Upper lobe of right lung (tissue), 1 donor: ENCODE measurements at places on chromosomes 4 and X.

- H3K4me3 ChIP-seq, result no peak overlapping the region
- no peaks in the 10 kb centered on the region for H3K4me1 ChIP-seq
- no peaks in the 10 kb centered on the region for H3K27me3 ChIP-seq
- H3K36me3 ChIP-seq, result no peaks in the 10 kb centered on the region
- no peak overlapping the region for H3K27ac ChIP-seq
These were observed 125.5 kb upstream of the ARMCX2 start for GRCh38 chrX:101785142-101785541.

DNA sequence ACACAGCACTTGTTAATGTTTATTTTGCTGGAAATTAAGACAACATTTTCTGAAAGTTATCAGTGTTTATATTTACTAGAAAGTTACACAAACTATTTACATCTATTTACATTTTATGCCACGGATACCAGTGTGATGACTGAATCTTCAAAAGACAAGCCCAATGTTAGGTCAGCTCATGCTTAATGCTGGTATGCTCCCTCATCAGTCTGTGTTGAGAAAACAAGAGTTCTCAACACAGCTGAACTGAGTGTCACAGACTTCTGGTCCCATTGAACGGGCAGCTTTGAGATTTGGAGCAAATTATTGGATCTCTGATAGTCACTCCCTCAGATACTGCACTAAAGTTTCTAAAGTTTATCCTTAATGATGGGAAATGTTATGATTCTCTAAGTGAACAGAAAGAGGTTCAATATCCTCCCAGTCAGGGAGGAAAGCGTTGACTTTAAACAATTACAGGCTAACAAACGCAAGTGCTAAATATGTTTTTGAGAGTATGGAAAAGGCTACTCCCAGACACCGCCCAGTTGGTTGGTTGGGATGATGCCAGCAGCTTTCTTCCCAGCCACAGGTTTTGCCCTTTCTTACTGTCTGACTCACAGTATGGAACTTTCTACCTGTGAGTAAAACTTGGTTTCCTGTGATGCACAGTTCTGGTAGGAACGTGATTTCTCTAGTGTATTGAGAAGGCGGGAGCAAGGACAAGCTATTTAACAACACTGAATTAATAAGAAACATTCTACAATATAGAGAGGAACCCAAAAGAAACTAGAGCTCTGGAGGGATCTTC lies 1293.6 kb upstream of the TENM3 start:
- no peak overlapping the region for H3K4me3 ChIP-seq
- H3K4me1 ChIP-seq, result no peaks in the 10 kb centered on the region
- DNase-seq, result no peak

DNA sequence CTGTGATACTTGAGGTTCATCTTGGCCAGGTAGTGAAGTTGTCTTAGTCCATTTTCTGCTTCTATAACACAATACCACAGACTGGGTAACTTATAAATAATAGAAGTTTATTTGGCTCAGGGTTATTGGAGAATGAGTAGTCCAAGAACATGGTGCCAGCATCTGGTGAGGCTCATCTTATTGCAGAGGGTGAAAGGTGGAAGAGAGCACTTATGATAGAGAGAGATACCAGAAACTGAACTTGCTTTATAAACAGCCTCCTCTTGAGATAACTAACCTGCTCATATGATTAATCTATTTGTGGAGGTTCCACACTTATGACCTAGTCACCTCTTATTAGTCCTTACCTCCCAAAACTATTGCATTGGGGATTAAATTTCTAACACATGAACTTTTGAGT lies 1.6 kb downstream of the C4orf51 start:
- peaks cover 20% of the 10 kb centered on the region for H3K4me1 ChIP-seq
- no peak overlapping the region for H3K4me3 ChIP-seq
- no peaks in the 10 kb centered on the region for H3K36me3 ChIP-seq
- no peak overlapping the region for H3K27ac ChIP-seq

- H3K4me1 ChIP-seq, result no peaks in the 10 kb centered on the region
- H3K27me3 ChIP-seq, result no peaks in the 10 kb centered on the region
- peak within 1 kb of the TSS; percentile 81 for H3K27ac ChIP-seq
- H3K36me3 ChIP-seq, result no peaks in the 10 kb centered on the region
These were observed at the start of gene RBMX2 for GRCh38 chrX:130401415-130402207. TSS of gene RBMX2 (plus strand) at chrX:130401987. CDS start at chrX:130402033, 46 bp downstream.

DNA sequence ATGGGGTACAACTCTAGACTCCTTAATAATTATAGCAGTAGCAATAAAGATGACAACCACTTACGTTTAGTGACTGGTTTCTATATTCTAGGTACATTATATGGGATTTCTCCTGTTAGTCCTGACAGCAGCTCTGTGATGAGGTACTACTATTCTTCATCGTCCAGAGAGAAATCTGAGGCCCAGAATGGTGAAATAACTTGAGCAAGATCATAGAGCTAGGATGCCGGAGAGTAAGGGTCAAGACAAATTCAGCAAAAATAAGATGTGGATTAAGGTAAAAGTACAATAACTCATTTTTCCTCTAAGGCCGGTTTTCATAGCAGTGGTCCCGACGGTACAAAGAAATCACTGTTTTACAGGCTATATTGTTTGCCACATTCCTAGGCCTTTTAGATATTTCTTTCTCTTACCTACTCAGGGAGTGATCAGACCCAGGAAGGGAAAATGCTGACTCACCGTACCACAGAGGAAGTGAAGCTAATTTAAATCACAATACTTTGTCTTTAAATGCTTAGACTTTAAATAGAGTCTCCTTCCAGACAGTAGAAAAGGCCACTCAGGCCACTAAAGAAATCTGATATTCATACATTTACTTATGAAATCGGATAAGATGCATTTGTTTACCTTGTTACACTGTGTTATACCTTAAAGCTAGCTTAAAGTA lies 2023.0 kb upstream of the AGA start:
- H3K36me3 ChIP-seq, result no peaks in the 10 kb centered on the region
- H3K27ac ChIP-seq, result no peak overlapping the region
- H3K27me3 ChIP-seq, result no peaks in the 10 kb centered on the region
- H3K4me3 ChIP-seq, result no peak overlapping the region
- DNase-seq, result no peak

DNA sequence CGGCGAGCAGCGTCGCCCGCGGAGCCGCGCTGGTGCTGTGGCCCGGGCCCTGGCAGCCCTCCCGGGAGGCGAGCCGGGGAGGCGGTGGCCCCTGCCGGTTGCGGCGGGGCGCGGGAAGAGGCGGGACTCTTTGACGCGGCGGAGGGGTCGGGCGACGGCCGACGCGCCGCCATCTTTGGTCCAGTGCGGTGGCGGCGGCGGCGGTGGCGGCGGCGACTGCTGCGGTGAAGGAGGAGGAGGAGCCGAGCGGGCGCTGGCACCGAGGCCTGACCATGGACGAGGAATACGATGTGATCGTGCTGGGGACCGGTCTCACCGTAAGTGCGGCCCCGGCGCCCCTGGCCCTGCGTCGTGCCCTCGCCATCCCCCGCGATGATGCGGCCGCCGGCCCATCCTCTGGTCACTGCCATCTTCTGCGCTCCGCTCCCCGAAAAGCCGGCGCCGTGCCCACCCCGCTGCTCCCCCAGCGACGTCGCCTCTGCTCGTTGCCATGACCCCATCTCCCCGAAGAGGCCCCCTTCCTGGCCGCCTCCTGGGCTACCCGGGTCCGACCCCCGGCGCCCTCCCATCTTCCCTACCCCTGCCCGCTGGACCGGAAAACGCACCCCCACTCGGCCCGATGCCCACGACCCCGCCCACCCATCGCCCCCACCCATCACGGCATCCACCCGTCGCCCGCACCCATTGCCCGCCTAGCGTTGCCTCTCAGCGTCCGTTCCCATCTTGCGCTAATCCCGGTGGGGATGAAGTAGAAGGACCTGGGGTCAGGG lies at the start of gene GDI1:
TSS of gene GDI1 (plus strand) at position 172 of the 770 bp plus-strand sequence. CDS start at position 273, 101 bp downstream.
- H3K4me3 ChIP-seq, result peak within 1 kb of the TSS; percentile 75
- H3K27me3 ChIP-seq, result no peaks in the 10 kb centered on the region
- peak within 1 kb of the TSS; percentile 74 for H3K27ac ChIP-seq
- peak; percentile 82 for DNase-seq

DNA sequence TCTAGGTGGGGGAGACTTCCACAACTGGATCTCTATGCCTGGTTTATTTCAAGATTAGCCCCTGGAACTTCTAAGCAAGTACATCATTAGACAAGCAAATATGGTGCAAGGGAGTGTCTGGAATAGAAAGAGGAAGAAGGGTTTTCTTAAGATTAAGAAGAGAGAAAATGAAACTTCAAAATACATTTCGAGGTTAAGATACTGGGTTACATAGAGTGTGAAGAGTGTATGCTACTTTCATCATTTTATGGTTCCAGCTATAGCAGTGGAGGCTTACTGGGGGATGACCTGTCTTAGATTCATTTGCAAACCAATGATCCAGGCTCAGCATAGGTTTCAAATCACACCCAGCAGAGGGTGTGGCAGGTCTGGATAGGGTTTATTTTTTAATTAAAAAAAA lies 144.4 kb upstream of the GATB start:
- H3K27me3 ChIP-seq, result no peaks in the 10 kb centered on the region
- no peaks in the 10 kb centered on the region for H3K4me1 ChIP-seq
- H3K27ac ChIP-seq, result no peak overlapping the region
- no peak overlapping the region for H3K4me3 ChIP-seq
- DNase-seq, result no peak
- no peaks in the 10 kb centered on the region for H3K36me3 ChIP-seq

DNA sequence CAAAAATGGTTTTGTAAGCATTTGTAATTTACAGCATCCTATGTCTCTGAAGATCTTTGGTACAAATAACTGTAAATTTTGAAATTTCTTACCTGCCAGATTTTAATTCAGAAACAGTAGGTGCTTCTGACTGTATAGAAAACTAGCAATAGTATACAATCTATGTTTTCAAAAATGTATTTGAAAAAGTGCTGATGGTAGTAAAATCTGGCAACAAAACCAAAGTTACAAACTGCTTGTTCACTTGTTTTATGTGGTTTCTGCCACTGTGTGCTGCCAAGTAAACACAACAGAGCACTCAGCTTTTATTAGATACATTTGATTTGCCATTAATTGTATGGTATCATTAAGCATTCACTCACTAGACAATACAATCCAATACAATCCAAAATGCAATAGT lies 206.1 kb downstream of the CPE start:
- no peak overlapping the region for H3K27ac ChIP-seq
- DNase-seq, result no peak
- H3K4me3 ChIP-seq, result no peak overlapping the region
- H3K27me3 ChIP-seq, result no peaks in the 10 kb centered on the region
- H3K36me3 ChIP-seq, result no peaks in the 10 kb centered on the region

- no peak for DNase-seq
- no peak overlapping the region for H3K27ac ChIP-seq
- no peaks in the 10 kb centered on the region for H3K36me3 ChIP-seq
- H3K27me3 ChIP-seq, result no peaks in the 10 kb centered on the region
- H3K4me1 ChIP-seq, result no peaks in the 10 kb centered on the region
These were observed 71.5 kb upstream of the HPRT1 start for GRCh38 chrX:134388161-134389109.

GRCh38 chr4:106266201-106266600 lies 49.8 kb downstream of the TBCK start:
- no peak overlapping the region for H3K27ac ChIP-seq
- peaks cover 4% of the 10 kb centered on the region for H3K4me1 ChIP-seq
- H3K4me3 ChIP-seq, result no peak overlapping the region
- H3K27me3 ChIP-seq, result no peaks in the 10 kb centered on the region
- DNase-seq, result no peak
- no peaks in the 10 kb centered on the region for H3K36me3 ChIP-seq

- no peak for DNase-seq
- H3K4me1 ChIP-seq, result no peaks in the 10 kb centered on the region
- no peak overlapping the region for H3K27ac ChIP-seq
These were observed 449.1 kb downstream of the NKX6-1 start for GRCh38 chr4:84050015-84050414.

DNA sequence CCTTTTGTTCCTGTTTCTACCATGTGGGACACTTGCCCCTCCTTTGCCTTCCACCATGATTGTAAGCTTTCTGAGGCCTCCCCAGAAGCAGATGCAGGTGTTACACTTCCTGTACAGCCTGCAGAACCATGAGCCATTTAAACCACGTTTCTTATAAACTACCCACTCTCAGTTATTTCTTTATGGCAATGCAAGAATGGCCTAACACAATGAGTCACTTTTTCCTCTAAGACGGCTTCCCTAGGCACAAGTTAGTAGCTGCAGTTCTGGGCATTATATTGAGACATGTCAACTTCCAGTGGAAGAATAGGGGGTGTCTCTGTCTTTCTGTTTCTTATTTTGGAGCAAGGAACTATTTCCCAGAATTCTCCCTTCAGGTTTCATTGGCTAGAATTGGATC lies 32.9 kb upstream of the DIPK2B start:
- no peaks in the 10 kb centered on the region for H3K27me3 ChIP-seq
- H3K27ac ChIP-seq, result no peak overlapping the region
- no peak overlapping the region for H3K4me3 ChIP-seq
- H3K36me3 ChIP-seq, result no peaks in the 10 kb centered on the region
- no peak for DNase-seq
- H3K4me1 ChIP-seq, result no peaks in the 10 kb centered on the region

- no peak overlapping the region for H3K4me3 ChIP-seq
- H3K4me1 ChIP-seq, result no peaks in the 10 kb centered on the region
- no peaks in the 10 kb centered on the region for H3K27me3 ChIP-seq
These were observed 862.2 kb downstream of the TRAM1L1 start for GRCh38 chr4:116223040-116223732.

DNA sequence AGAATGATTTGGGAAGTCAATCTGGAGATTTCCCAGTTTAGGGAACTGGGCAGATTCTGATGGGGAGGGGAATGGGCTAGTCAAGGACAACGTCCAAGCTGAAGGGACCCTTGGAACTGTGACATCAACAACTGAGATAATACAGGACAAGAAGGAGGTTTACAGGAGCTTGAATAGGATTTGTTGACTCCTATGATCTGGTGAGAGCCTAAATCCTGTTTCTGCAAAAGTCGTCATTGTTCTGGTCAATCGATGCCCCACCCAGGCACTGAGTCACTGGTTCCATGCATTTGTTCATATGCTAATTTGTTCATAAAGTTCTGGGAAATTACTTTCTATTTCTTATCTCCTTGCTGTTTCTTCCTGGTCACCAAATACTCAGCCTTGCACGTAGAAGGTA lies 15.3 kb upstream of the PDGFRA start:
- H3K36me3 ChIP-seq, result no peaks in the 10 kb centered on the region
- H3K27ac ChIP-seq, result no peak overlapping the region
- no peak overlapping the region for H3K4me3 ChIP-seq
- H3K27me3 ChIP-seq, result peaks cover 7% of the 10 kb centered on the region

DNA sequence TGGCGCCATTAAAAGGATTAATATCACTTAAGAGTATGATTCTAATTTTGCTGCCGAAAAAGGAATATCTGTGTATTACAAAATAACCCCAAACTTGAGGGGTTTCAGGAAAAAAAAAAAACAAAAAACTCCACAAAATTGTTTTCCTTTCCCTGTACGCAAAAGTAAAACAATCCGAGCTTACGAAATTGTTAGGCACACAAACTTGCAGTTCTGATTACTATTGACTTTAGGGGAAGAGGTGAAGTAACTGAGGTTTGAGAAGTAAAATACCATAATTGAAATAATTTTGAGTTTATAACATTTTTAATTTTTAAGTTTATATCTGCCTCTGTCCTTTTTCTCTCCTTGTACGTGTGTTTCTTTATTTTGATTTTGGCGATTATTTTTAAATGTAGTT lies 64.8 kb downstream of the USP9X start:
- peaks cover 45% of the 10 kb centered on the region for H3K36me3 ChIP-seq
- DNase-seq, result no peak
- no peaks in the 10 kb centered on the region for H3K27me3 ChIP-seq
- H3K27ac ChIP-seq, result no peak overlapping the region
- no peaks in the 10 kb centered on the region for H3K4me1 ChIP-seq

GRCh38 chr4:102564399-102565059 lies 63.4 kb downstream of the NFKB1 start:
- H3K27ac ChIP-seq, result no peak overlapping the region
- H3K27me3 ChIP-seq, result no peaks in the 10 kb centered on the region
- H3K4me1 ChIP-seq, result no peaks in the 10 kb centered on the region
- no peak overlapping the region for H3K4me3 ChIP-seq
- H3K36me3 ChIP-seq, result peaks cover 9% of the 10 kb centered on the region

GRCh38 chr4:66842026-66842723 lies 703.1 kb downstream of the CENPC start:
- H3K36me3 ChIP-seq, result no peaks in the 10 kb centered on the region
- H3K4me3 ChIP-seq, result no peak overlapping the region
- DNase-seq, result no peak
- no peaks in the 10 kb centered on the region for H3K27me3 ChIP-seq
- no peak overlapping the region for H3K27ac ChIP-seq
